ENCODE measurements at places on chromosomes 16 and 17. TPM values are rescaled to one million over a fixed set of nuclear protein-coding genes. Genes with fewer than 3 reads are reported as not detected.

The EPOP gene
- total RNA-seq: 37.8 TPM

DNA sequence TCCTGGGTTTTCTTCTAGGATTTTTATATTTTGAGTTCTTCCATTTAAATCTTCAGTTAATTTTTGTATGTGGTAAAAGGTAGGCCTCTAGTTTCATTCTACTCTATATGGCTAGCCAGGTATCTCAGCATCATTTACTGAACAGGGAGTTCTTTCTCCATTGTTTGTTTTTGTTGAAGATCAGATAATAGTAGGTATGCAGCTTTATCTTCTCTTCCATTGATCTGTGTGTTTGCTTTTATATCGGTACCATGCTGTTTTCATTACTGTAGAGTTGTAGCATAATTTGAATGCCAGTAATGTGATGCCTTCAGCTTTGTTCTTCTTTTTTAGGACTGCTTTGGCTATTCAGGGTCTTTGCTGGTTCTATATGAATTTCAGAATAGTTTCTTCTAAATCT lies 77.3 kb downstream of the USP22 start:
- no peaks in the 10 kb centered on the region for H3K4me1 ChIP-seq
- H3K27me3 ChIP-seq: no peaks in the 10 kb centered on the region
- H3K27ac ChIP-seq: no peak overlapping the region
- H3K36me3 ChIP-seq: no peaks in the 10 kb centered on the region
- H3K4me3 ChIP-seq: no peak overlapping the region

The LRRC75A gene
- total RNA-seq: not detected

The SLC38A10 gene
- total RNA-seq: 55.8 TPM

GRCh38 chr17:50155115-50155819 lies 4.8 kb upstream of the PPP1R9B start:
- H3K27me3 ChIP-seq: peaks cover 20% of the 10 kb centered on the region
- no peak for DNase-seq
- H3K4me3 ChIP-seq: no peak overlapping the region

DNA sequence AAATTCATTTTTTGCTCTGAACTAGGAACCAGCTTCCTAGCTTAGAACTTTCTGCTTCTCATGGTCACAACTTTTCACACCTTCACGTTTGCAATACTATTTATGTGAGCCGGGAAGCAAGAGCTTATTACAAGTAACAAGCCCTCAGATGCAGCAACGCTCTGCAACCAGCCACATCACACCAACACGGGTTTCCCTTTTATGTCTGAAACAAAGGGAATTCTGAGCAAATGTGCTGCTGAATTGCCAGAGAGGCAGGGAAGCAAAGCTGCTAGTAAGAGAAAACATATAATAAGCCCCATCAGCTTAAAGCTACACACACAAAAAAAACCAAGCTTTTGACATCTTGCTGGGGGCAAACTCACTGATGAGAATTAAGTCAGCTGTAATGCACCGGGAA lies 122.2 kb downstream of the SLC39A11 start:
- H3K27ac ChIP-seq: no peak overlapping the region
- no peak for DNase-seq
- H3K4me3 ChIP-seq: no peak overlapping the region
- peaks cover 2% of the 10 kb centered on the region for H3K27me3 ChIP-seq
- no peaks in the 10 kb centered on the region for H3K36me3 ChIP-seq

DNA sequence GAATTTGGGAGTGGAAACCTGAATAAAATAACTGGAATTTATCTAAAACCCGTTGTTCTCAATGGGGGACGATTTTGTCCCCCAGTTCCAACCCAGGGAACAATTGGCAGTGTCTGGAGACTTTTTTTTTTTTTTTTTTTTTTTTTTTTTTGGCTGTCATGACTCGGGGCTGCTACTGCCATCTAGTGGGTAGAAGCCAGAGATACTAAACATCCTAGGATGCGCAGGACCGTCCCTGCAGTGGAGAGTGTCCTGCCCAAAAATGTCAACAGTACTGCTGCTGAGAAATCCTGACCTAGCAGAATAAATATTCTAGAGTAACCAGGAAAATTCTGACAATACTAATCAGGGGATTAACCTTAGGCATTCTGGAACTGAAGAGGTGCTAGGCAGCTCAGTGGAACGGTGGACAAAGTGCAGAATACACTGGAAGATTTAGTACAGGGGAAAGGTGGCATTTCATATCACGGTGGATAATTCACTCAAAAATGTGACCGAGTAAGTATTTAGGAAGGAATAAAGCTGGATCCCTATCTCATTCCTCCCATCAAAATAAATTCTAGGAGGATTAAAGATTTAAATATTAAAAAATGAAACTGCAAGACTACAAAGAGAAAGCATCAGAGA lies 107.6 kb downstream of the SPECC1 start:
- peak; percentile 49 for DNase-seq
- H3K27me3 ChIP-seq: no peaks in the 10 kb centered on the region
- no peaks in the 10 kb centered on the region for H3K4me1 ChIP-seq
- H3K27ac ChIP-seq: no peak overlapping the region
- H3K36me3 ChIP-seq: no peaks in the 10 kb centered on the region

DNA sequence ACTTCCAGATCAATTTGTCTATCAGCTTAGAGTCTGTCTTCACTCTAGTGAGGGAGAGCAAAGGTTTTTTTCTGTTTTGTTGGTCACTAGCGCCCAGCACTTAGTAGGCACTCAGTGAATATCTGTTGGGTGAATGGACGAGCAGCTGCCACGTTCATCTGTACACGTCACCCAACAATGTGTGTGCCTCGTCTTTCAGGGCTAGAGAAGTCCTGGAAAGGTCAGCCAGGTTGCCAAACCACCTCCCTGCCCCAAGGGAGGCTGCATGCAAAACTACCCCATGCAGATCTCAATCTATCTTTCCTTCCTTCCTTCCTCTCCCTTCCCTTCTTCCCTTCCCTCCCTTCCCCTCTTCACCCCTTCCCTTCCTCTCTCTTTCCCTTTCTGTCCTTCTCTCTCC lies 340.9 kb downstream of the SOX9 start:
- DNase-seq: no peak
- H3K27me3 ChIP-seq: no peaks in the 10 kb centered on the region
- H3K4me1 ChIP-seq: peaks cover 81% of the 10 kb centered on the region

The HOXB3 gene
- not detected for total RNA-seq

The KRTAP4-5 gene
- not detected for total RNA-seq

- H3K27ac ChIP-seq: no peak overlapping the region
- H3K27me3 ChIP-seq: no peaks in the 10 kb centered on the region
- no peak overlapping the region for H3K4me3 ChIP-seq
- DNase-seq: peak; percentile 68
These were observed 7.4 kb upstream of the EFCAB13 start for GRCh38 chr17:47316311-47316710.

The ASPHD1 gene
- 15.6 TPM for total RNA-seq

The SULT1A2 gene
- 34.2 TPM for total RNA-seq

GRCh38 chr17:63039342-63039741 lies 73.3 kb downstream of the TANC2 start:
- no peak for DNase-seq
- no peak overlapping the region for H3K27ac ChIP-seq
- no peaks in the 10 kb centered on the region for H3K36me3 ChIP-seq
- H3K27me3 ChIP-seq: no peaks in the 10 kb centered on the region
- H3K4me1 ChIP-seq: no peaks in the 10 kb centered on the region
- H3K4me3 ChIP-seq: no peak overlapping the region

The TEX14 gene
- not detected for total RNA-seq

- H3K27ac ChIP-seq: no peak overlapping the region
- H3K4me3 ChIP-seq: no peak overlapping the region
- no peaks in the 10 kb centered on the region for H3K36me3 ChIP-seq
- peaks cover 22% of the 10 kb centered on the region for H3K27me3 ChIP-seq
These were observed 71.1 kb downstream of the MRM1 start for GRCh38 chr17:36672403-36672918.

DNA sequence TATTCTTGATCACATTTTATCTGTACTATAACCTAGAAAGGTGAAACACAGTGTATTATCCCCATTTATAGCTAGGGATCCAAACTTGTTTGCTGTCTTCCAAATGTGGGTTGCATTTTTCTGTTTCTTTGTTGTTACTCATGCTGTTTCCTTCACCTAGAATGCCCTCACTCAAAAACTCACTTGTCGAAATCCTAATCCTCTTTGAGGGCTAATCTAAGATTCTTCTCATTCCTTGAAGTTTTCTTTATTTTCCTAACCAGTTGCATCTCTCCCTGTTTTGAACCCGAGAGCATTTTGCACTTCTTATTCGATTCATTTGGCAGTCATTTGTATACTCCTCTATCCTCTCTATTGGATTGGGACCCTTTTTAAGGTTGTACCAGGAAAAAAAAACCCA lies 9.6 kb downstream of the CALCOCO2 start:
- DNase-seq: no peak
- H3K36me3 ChIP-seq: peaks cover 36% of the 10 kb centered on the region
- 0 out of 2 replicates have a peak, but pooled peaks cover 8% of the 10 kb centered on the region for H3K4me1 ChIP-seq
- H3K27ac ChIP-seq: no peak overlapping the region
- H3K27me3 ChIP-seq: no peaks in the 10 kb centered on the region

- peak overlapping the region; percentile 47 for H3K4me3 ChIP-seq
- 0 out of 3 replicates have a peak, but pooled peaks cover 3% of the 10 kb centered on the region for H3K36me3 ChIP-seq
- peaks cover 72% of the 10 kb centered on the region for H3K4me1 ChIP-seq
- no peaks in the 10 kb centered on the region for H3K27me3 ChIP-seq
These were observed 58.9 kb downstream of the WWP2 start for GRCh38 chr16:69820926-69821541.

The NAGS gene
- total RNA-seq: 3.0 TPM

GRCh38 chr16:61681673-61682072 lies 354.6 kb downstream of the CDH8 start:
- no peaks in the 10 kb centered on the region for H3K27me3 ChIP-seq
- no peak overlapping the region for H3K4me3 ChIP-seq
- no peaks in the 10 kb centered on the region for H3K4me1 ChIP-seq

DNA sequence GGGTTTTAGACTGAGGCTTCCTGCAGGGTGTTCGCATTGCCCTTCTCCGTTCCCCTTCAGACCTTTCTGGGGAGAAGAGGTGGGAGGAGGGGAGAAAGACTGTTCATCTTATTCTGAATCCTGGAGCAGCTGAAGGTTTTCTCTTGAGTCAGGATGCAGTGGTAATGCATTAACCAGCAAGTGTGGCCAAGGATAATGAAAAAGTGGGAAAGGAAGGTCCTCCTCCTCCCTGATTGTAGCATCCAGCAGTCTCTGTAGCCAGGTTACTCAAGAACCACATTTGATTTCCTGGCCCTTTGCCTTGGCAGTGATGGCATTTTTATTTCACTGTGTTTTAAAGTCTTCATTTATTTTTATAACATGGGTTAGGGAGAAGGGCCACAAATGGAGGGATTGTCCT lies 59.1 kb downstream of the CYLD start:
- H3K27me3 ChIP-seq: no peaks in the 10 kb centered on the region
- no peak overlapping the region for H3K27ac ChIP-seq
- no peak for DNase-seq
- H3K4me1 ChIP-seq: peaks cover 33% of the 10 kb centered on the region
- no peak overlapping the region for H3K4me3 ChIP-seq
- no peaks in the 10 kb centered on the region for H3K36me3 ChIP-seq
